ENCODE measurements at places on chromosomes 13 and 19.

DNA sequence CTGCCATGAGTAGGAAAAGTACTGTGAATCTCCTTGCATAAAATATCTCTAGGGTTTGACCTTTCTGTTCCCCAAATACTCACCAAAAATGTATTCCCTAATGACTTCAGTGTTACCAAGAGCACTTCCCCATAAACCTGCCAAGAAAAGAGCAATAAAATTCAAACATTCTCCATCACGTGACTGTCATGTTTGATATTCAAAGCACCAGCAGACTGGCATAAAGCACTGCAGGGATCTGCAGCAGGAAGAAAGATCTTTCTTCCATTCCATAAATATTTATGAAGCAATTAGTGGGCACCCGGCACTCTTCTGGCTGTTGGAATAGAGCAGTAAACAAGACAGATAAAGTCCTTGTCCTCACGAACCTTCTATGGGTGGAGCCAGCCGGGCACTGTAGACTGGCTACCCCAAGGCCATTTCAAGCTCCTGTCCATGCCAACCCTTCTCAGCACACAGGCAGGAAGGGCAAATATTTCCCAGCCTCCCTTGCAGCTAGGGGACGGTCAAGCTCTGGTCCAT lies 20.3 kb downstream of the PLA2G4C start:
- no peak for DNase-seq

GRCh38 chr19:43441716-43442115 lies 23.7 kb downstream of the LYPD3 start:
- no peak for DNase-seq

- no peak for DNase-seq
Observed at GRCh38 chr19:58563034-58563573, 4.7 kb upstream of the UBE2M start.

- no peak for DNase-seq
Observed at GRCh38 chr19:10009714-10010224, 535 bp downstream of the COL5A3 start.

DNA sequence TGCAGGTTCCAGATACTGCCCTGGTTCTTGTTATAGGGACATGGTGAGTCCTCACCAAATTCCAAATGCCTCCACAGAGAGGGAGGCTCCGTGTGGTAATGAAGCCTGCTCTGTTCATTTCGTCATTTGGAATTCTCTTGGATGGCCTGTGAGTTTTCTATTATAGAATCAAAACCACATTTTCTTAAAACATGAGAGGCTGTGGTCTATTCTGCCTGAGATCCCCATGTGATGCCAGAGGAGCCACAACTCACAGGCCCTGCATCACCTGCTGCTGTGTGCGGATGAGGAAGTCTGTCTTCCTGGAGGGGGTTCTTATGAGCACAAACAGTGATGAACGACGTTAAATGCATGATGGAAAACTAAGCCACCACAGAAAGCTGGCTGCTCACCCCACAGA lies 264.4 kb downstream of the UQCRFS1 start:
- DNase-seq, result no peak

DNA sequence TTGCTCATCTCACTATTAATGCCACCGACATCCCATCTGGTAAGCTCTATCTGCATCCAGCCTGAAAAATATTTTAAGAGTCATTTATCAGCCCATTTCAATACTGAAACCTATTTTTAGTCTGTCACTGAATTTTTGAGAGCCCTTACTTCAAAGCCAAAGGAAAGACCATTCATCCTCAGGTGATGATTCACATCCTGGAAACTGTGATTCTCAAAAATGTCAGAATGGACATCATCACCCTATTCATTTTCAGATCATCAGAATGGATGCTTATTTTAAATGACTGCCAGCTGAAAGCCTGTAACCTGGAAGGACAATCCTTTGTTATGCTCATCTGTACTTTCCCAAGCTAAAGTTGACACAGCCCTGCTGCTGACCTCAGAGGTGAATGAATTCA lies 27.0 kb downstream of the TNFSF11 start:
- DNase-seq, result no peak

GRCh38 chr13:33053397-33054066 lies 37.3 kb downstream of the KL start:
- DNase-seq, result no peak

DNA sequence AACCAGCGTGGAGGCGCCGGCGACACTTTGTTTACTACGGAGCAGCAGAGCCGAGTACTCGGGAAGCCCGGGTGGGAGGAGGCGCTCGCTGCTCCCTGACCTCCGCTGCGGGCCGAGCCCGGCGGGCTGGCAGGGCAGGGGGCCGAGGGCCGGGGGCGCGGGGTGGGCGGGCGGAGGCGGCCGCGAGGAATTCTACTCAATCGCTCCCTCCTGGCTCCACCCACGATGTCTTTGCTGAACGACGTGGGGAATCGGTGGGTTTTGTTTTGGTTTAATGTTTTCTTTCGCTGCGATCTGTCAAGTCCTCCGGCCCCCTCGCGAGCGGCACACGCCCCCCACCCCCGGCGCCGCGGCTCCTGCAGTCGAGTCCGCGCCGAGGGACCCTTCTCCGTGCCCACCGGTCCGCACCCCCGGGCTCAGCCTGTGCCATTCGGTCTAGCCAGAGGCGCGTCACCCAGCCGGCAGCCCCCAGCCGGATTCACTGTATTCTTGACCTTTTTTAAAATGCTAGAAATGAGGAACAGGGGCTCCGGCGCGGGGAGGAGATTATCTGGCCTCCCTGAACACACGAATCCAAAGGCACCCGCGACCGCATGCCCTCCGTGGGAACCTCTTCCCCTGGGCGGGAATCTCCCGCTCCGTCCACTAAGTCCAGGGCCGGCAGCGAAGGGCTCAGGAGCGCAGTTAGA lies 636 bp upstream of the FOXO1 start:
- no peak for DNase-seq

- DNase-seq, result peak; percentile 88
Observed at GRCh38 chr19:40609561-40610395, 8.6 kb downstream of the LTBP4 start.

DNA sequence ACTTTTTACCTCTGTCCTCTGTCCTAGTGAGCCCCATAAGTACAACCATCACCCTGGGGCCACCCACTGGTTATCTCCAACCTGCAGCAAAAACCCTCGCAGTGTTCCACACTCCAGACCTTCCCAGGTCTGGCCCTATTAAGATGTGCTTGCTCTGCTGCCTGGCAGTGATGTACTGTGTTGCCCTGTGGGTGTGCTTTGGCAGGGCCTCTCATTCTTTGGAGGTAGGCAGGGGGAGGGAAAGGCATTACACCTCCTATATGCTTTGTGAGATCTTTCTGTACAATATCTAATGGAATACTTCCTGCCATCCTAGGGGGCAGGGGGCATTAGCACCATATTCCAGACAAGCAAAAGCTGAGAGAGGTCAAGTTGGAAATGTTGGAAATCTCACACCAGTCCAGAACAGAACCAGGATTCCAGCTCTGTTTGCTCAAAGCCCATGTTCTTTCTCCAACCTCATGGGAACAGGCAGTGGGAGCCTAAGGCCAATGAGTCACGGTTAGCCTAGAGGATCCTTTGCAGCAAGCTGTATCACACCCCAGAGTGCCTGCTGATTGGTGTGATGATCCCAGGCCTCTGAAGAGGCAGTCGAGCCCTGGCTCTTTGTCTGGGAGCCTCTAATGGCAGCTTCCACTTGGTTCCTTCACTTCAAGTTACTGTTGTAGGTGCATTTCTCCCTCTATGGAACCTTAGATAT lies 59.7 kb upstream of the UBL3 start:
- no peak for DNase-seq

- no peak for DNase-seq
Observed at GRCh38 chr13:45068036-45069001, 52.0 kb upstream of the GTF2F2 start.

DNA sequence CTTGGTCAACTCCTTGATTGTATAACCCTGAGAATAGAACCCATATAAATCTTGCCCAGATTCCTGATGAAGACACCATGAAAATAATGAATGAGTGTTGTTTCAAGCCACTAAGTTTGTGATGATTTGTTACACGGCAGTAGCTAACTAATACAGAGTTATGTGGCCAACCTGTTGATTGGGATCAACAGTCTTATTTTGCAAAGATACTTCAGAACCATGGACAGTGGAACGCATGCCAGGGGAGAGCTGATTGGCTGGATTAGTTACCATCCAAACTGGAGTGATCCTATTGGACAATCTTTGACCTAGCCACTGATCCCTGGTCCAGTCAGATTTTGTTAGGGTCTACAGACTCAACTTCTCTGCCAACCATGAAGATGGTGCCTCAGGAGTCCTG lies 26.6 kb downstream of the CD70 start:
- DNase-seq, result no peak

- no peak for DNase-seq
Observed at GRCh38 chr13:74987124-74987690, 494.8 kb downstream of the TBC1D4 start.

GRCh38 chr19:6752256-6753177 lies 13.0 kb downstream of the TRIP10 start:
- no peak for DNase-seq

- no peak for DNase-seq
Observed at GRCh38 chr19:6287269-6287885, 7.6 kb upstream of the MLLT1 start.

- no peak for DNase-seq
Observed at GRCh38 chr13:79271616-79272015, 134.4 kb downstream of the RBM26 start.

DNA sequence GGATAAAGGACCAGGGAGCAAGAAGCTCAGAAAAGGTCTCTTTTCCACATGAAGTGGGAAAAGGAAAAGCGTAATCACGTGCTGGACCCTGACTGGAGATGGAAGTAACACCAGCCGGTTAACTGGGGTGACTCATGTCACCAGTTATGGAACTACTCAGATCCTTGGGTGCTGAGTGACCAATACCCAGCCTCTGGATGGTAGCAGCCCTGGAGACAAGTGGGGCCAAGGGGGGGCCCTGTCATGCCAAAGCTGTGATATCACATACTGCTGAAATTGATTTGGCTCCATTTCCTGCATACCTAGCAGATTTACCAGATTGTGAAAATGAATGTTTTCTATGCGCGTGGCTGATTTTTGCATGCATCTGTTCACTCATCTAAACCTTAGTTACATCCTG lies 158.9 kb downstream of the ZIC5 start:
- DNase-seq, result no peak

DNA sequence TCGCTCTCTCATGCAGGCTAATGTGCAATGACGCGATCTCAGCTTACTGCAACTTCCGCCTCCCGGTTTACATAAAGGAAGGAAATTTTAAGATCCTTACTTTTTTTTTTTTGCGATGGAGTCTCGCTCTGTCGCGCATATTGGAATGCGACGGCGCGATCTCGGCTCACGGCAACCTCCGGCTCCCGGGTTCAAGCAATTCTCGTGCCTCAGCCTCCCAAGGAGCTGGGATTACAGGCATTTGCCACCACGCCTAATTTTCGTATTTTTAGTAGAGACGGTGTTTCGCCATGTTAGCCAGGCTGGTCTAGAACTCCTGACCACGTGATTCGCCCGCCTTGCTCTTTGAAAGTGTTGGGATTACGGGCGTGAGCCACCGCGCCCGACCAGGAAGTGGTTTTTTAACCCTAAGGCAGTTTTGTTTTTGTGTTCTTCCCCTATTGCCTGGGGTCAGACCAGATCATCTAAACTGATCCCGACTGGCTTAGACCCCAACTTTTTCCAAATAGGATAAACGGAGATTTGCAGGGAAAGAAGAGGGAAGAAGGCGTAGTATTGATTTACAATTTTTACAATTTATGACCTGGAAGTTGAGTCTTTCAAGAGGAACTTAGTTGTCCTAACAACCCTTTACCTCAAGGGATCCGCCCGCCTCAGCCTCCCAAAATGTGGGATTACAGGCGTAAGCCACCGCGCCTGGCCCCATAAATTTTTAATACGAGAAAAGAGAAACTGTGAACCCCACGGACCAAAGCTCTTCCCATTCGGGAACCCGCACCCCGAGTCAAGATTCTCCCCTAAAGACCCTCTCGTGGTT lies 142.0 kb downstream of the ZNF737 start:
- DNase-seq, result no peak

DNA sequence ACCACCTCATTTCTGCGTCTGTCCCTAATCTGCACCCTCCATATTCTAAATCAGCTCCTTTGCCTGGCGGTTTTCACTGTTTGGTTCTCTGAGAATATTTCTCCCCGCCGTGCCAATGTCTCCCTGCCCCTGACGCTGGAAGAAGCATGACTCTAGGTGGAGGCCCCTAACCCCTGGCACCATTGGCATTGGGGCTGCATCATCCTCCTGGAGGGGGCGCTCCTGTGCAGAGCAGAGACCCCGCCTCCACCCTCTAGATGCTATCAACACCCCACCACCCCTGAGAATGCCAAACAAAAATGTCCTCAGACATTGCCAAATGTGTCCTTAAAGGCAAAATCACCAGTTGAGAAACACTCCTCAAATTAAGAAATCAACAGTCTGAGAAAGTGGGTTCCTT lies 6.5 kb downstream of the ZSCAN5B start:
- DNase-seq, result no peak

DNA sequence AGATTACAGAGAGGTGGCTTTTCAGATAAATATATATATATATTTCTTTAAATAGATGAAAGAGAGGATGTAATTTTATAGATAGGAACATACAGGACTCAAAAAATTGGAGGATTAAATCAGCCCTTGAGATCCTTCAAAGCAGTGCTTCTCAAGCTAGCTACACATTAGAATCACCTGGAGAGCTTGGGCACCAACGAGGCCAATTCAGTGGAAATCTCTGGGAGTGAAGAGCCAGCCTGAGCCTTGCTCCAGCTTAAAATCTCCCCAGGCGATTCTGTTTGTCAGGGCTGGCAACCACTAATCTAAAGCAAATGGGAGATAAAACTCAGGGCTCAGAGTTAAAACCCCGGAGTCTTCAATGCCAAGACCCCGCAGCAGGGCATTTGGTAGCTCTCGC lies 15.0 kb upstream of the CLN5 start:
- DNase-seq, result no peak

GRCh38 chr19:3642987-3643673 lies 16.5 kb upstream of the CACTIN start:
- peak; percentile 67 for DNase-seq

GRCh38 chr19:1252221-1252820 lies 3.9 kb downstream of the MIDN start:
- DNase-seq, result no peak

GRCh38 chr13:35768073-35768472 lies 291.6 kb upstream of the MAB21L1 start:
- no peak for DNase-seq

DNA sequence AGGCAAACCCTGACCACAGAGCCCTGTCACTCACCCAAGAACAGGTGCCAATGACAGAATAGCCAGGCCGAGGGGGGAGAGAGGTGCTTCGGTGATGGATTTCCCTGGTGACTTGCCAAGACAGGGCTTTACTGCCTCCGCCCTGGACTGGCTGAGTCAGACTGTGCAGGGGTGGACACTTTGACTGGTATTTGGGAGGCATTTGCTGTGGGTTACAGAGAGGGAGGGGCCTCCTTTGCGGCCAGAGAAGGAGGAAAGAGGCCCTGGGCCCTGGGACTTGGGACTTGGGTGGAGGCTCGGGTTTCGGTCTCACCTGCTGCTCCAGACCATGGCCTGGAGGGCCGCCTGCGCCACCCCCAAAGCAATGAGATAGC lies 4.6 kb upstream of the EPS8L1 start:
- peak; percentile 89 for DNase-seq

DNA sequence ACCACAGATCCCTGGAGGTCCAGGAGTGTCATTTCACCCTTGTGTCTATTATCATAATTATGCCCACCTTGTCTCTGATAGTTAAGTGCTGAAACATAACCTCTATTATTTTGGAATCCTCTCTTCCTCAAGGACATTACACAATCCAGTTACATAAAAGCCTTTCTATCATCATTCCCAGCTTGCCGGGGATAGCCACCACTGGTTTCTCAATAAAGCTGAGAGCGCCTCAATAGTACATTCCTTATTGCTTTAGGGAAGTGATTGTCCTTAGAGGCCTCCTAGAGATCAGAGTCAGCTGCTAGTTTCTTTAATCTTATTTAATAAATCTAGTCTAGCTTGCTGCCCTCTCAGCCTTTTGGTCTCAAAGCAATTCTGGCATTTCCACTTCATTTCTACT lies 490.0 kb upstream of the ATXN8OS start:
- DNase-seq, result no peak

All from HCT116 (cell line).